Ecto neural progenitor cell (in vitro differentiated cells): ENCODE measurements at places on chromosomes 2 and 18.

DNA sequence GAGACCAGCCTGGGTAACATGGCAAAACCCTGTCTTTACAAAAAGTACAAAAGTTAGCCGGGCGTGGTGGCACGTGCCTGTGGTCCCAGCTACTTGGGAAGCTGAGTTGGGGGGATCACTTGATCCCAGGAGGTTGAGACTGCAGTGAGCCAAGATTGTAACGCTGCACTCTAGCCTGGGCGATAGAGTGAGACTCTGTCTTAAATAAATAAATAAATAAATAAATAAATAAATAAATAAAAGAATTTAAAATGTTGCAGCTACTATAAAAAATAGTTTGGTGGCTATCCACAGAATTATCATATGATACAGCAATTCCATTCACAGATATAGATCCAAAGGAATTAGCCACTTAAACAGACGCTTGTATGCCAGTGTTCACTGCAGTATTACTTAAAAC, 49.6 kb upstream of the AMMECR1L start:
- no peak for DNase-seq

- no peak for DNase-seq
Measured at GRCh38 chr2:128735296-128735960, 416.8 kb upstream of the HS6ST1 start.

GRCh38 chr2:84317135-84317534, 141.9 kb downstream of the SUCLG1 start:
- no peak for DNase-seq

DNA sequence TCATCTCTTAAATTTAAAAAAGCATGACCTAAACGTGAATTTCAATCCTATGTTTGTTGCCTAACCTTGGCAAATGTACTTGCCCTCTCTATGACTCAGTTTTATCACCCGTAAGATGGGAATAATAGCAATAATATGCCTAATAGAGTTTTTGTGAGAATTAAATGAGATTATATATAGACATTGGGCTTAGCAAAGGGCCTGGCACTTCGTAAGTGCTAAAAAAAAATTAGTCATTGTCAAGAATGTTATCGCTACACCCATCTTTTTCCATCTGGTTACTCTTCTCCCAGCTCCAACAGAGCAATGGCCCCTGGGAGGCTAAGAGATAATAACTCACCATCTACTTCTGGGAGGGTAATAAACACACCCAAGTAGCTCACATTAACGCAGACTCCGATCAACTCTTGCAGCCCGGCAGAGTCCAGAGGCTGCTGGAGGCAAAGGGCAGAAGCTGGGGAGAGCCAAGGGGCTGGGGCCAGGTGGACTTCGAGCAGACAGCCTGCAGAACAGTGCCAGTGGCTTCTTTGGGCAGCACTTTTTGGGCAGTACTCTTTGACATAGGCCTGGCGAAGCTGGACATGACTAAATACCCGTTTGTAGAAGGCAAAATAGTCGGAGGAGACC, 63.9 kb upstream of the STPG4 start:
- DNase-seq, result no peak

DNA sequence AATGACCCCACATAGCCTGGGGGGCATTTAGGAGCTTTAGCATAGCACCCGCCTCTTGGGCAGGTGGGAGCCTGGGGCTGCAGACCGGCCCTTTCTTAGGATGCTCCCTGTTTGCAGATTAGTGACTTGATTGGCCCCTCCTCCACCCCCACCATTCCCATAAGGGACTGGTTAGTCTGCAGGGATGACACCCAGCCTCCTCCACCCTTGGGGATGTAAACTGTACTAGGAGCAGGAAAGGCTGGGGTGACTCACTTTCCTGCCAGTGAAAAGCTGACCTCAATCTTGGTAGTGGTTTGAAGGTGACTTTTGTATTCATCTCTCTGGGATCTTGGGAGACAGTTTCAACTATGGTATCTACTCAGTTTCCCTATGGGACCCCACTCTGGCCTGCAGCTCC, 24.2 kb downstream of the CTIF start:
- DNase-seq, result no peak

GRCh38 chr18:79327199-79327721, 68.5 kb upstream of the NFATC1 start:
- DNase-seq, result no peak

GRCh38 chr2:235025800-235026536, 74.2 kb downstream of the SH3BP4 start:
- DNase-seq, result no peak

GRCh38 chr2:118242216-118242615, 153.9 kb downstream of the INSIG2 start:
- DNase-seq, result no peak

GRCh38 chr2:11583840-11584524, 50.1 kb downstream of the GREB1 start:
- peak; percentile 84 for DNase-seq

DNA sequence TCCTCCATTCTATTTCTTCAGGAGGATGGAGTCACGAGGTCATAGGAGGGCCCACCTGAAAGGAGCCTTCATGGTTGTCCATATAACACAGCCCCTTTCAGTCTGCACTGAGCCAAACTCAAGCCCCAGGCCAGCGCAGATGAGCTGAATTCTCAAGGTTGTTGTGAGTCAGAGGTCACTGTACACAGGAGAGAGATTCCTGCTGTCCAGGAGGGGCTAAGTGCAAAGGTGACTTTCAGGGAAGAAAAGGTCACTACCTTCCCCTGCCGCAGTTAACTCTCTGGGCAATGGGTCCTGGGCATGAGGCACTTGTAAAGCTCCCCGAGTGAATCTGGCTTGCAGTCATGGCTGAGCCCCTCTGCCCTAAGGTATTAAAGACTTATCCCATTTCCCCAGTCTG, 150.7 kb downstream of the CTIF start:
- no peak for DNase-seq

DNA sequence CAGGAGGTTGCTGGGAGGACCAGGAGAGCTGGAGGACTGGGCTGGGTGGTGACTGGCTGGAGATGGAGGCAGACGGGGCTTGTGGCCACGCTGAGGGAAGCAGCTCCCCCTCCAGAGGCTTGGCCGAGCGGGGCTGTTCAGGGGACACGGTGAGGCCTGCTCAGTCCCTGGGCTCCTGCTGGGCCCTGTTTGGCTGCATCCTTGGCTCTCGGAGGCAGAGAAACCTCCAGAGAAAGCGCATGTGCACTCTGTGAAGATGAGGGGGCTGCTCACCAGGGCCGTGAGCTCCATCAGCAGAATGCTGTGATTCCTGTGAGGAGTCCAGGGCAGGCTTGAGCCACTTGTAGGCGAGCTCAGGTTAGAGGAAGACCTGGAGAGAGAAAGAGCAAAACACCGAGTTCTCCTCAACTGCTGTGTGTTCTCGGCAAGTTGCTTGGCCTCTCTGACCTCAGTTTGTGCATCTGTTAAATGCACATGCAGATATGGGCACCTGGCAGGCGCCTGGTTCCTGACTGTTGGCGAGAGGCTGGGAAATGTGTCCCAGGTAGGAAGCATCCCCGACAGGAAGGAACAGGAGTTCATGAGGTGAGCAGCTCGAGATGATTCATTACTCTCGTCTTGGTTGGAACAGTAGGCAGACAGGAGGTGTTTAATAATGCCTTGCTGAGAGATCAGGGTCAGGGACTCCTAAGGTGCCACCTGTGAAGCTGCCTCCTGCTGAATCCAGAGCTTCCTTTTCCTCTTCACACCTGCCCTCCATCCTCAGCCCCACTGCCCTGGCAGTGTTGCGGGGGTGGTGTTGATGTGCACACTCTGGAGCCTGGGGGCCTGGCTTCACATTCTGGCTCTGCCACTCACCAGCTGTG, 941 bp downstream of the ZAP70 start:
- no peak for DNase-seq

DNA sequence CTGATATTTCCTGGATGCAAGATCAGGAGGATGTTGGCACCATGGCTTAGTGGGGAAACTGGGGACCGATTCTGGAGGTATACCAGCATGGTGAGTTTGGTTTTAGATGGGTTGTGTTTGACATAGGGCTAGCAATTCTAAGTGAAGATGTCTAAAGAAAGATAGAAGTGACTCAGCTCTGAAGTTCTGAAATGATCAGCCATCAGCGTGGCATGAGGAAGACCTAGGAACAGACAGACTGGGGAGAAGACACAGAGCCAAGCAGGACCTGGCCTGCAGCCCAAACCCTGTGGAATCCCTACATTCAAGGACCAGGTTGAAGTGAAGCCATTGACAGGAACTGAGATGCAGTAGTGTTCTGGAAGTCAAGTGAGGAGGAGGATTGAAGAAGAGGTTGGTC, 39.8 kb downstream of the HRH4 start:
- no peak for DNase-seq

GRCh38 chr2:49178656-49179055, 24.3 kb upstream of the FSHR start:
- no peak for DNase-seq

- no peak for DNase-seq
Measured at GRCh38 chr2:95121093-95121406, 558 bp downstream of the MRPS5 start.

GRCh38 chr2:96913398-96914202, 43.7 kb upstream of the SEMA4C start:
- no peak for DNase-seq

DNA sequence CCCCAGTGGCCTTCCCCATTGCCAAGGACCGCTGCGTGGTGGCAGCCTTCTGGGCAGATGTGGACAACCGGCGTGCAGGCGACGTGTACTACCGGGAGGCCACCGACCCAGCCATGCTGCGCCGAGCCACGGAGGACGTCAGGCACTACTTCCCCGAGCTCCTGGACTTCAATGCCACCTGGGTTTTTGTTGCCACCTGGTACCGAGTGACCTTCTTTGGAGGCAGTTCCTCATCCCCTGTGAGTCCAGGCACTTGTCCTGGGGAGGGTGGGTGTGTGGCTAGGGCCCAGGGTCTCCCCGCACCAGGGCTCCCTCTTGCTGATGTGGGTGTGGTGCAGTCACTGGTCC, 31.9 kb downstream of the SNED1 start:
- no peak for DNase-seq

DNA sequence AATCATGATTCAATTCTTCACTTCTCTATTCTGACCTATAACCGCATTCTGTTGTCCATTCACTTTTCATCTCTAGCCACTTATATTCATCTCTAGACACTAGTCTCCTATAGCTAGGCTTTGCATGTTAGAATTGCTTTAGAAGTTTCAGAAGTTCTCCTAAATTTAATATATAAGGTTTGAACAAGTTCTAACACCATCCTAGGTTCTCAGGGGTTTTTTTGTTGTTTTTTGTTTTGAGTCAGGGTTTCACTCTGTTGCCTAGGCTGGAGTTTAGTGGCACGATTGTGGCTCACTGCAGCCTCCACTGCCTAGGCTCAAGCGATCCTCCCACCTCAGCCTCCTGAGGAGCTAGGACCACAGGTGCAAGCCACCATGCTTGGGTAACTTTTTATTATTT, 19.9 kb downstream of the WDSUB1 start:
- no peak for DNase-seq

DNA sequence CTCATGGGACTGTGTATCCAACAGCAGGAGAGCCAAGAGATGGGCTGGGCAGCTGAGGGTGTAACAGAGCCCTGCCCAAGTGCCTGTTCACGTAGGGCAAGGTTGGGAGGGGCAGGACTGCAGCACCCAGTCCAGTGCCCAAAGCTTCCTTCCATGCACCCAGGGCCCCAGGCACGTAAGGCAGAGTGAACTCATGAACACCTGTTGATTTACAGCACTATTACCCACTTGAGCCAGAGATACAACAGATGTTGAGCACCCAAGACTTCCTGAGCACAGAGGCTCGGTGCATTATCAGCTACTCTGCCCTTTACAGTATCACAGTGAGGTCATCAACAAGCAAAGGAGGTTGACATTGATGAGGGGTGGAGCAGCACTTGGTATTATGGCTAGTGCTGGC, 50.2 kb upstream of the FHL2 start:
- no peak for DNase-seq

GRCh38 chr2:166188084-166188483, 60.3 kb upstream of the SCN1A start:
- DNase-seq, result no peak

- no peak for DNase-seq
Measured at GRCh38 chr2:203687165-203687564, 19.3 kb upstream of the CD28 start.

DNA sequence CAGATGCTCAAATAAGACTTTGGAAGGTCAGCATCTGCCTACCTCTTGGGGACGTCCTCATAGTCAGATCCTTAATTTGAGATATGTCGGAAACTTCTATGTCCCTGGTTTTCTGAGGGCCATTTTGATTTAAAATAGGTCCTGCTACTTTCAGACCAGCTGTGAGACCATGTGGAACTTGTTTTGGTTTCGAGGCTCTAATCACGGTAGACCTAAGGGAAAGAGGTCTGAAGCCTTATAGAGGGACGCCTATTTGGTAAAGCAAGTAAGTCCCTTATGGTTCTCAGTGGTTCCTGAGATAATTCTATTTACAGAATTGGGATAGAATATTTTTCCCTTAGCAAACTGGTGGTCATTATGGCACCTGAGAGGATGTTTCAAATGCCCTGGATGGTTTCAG, 75.1 kb downstream of the RFTN2 start:
- DNase-seq, result no peak

GRCh38 chr18:45054636-45055035, 373.9 kb downstream of the SETBP1 start:
- DNase-seq, result no peak

- no peak for DNase-seq
Measured at GRCh38 chr2:20997953-20998722, 45.7 kb downstream of the APOB start.

DNA sequence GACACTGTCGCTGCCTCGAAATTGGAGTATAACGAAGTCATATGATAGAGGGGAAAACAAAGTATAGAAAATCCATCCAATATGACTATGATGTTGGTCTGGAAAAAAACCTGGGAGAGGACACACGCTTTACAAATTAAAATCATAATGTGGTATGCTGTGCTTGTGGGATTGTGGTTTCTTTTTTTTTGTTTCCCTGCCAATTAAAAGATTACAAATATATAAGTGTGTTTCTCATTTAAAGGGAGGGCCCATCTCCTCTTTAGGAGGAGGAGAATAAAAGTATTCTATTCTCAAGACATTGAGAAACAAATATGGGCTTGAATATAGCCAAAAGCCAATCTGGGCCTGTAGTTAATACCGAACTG, 86.6 kb downstream of the EPHA4 start:
- no peak for DNase-seq

DNA sequence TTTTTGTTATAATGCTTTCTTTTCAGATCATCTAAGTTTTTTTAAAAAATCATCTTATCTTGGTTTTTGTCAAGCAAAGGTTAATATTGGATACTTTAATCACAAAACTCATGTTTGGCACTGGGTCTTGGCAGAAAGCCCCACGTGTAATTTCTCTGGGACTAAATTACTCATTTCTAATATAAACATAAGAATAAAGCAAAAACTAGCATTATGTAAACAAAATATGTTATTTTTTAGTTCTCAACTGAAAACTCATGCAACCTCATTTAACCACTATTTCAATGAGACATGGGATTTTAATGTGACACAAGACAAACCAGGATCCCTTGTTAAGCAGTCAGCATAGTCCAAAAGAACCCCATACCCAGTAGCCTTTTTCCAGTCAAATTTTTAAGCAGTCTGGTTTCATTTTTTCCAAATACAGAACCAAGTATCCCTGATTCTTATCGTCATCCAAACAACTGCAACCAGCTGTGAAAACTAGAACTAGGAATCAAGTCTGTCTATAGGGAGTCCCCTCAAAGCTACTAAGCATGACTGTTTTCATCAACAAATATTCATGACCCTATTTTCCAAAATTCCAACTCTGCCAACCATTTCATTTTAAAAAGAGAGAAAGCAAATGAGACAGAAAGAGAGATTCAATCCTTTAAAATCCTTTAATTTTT, 27.1 kb downstream of the PID1 start:
- DNase-seq, result no peak

GRCh38 chr2:3341336-3341735, 36.3 kb downstream of the EIPR1 start:
- DNase-seq, result no peak

- DNase-seq, result no peak
Measured at GRCh38 chr2:184154438-184154837, 443.9 kb upstream of the ZNF804A start.
